ENCODE measurements at places on chromosomes 7 and 10.

DNA sequence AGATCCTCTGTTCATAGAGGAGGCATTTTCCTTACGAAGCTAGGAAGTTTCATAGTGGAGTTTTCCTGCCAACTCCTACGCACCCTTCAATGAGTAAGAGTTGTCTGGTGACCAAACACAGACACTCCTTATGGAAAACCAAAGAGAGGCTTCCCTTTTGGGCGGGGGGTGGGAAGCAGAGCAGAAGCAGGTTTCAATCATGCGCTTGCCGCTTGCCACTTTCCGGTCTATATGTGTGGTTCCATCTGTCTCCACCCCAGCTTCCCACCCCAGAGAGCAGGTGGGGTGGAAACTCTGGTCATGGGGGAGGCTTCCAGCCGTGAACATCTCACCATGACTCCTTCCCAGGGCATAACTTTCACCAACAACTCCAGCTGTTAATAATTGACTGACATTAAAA, 68.8 kb upstream of the GRB10 start:
- DNase-seq, result no peak

DNA sequence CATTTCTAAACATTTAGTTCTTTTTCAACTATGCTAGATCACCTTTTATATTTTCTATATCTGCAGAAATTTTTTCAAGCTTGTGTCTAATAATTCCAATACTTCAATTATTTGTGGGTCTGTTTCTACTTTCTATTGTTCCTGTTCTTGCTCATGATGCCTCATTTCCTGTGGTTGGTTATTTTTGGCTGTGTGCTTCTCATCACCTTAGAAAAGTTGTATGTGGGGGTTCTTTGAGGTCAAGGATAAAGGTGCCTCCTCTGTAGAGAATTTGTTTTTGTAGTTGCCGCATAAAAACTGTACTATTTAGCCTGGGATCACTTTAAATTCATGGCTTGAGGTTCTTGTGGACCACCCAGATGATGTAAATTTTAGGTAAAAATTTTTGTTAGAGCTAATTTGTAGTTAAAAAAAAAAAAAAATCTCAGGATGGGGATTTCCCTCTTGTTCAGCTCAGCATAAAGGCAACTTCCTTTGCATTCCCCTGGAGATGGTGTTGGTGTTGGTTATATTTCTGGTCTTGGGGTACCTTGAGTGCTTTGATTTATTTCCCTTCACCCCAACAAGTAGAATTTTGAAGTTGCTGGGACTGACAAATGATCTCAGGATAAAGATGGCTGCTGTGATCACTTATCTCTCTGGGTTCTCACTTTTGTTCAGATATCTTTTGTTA, 27.0 kb upstream of the JAZF1 start:
- no peak for DNase-seq

DNA sequence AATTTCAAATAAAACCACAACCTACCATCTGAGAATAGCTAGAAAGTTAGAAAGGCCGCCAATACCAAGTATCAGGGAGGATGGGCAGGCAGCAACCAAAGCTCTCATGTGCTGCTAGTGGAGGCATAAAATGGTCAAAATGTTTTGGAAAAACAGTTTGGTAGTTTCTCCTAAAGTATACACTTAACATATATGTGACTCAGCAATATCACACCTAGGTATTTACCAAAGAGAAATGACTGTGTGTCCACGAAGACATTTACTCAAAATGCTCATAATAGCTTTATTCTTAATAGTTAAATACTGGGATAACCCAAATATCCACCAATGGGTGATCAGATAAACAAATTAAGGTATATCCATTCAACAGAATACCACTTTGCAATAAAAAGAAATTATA, 14.3 kb downstream of the RHEB start:
- no peak for DNase-seq

DNA sequence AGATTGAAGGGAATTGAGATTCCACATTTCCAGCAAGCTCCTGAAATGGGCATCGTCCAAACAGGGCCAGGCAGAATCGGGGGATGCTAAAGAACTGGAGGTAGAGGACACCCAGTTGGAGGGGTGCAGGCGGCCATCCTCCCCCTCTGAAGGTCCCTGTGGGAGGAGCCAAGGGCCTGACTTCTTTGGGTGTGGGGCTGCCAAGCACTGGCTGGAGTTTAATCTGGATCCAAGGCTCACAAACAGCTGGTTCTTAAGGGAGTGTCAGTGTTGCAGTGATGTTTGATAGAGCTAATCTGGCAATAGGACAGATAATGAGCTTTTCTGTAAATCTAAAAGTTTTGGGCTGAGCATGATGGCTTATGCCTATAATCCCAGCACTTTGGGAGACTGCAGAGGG, 20.8 kb downstream of the TSPAN14 start:
- no peak for DNase-seq

GRCh38 chr10:69321039-69321715, 42.9 kb downstream of the HK1 start:
- DNase-seq, result no peak

DNA sequence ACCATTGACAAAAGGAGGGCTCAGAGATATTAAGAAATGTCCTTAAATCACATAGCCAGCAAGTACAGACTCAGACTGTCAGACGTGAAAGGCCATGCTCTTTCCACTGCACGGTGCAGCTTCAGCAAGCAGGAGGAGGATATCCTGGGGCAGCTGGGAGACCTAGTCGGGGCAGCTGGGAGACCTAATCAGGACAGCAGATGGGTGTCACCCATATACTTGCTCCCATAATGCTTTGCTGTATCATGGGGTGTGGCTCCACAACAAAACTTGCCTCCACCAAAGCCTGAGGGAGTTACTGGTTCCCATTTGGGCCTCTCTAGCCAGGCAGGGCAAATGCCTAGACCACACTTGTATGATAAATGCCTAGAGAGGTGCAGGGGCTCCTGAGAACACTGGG, 55.4 kb downstream of the GRID1 start:
- DNase-seq, result no peak

- no peak for DNase-seq
These were observed 599.6 kb upstream of the POT1 start for GRCh38 chr7:125529249-125529648.

DNA sequence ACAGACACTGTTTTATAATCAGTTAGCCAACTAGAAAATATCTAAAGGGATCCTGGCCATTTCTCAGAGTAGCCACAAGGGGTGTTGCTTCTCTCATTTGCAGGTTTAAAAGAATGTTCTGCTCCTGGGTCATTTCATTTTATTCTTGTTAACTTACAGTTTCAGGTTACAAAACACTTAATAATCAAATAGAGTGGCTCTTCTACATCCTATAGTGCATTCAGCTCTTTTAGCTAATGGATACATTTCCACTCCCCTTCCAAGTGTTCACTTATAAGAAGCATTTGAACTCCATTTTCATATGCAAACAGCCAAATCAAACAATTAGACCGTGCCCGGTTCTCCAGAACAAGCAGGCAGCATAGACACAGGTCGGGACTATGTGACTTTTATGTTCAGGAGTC, 117.5 kb downstream of the TRIL start:
- DNase-seq, result no peak

- DNase-seq, result no peak
These were observed 7.4 kb upstream of the CRYGN start for GRCh38 chr7:151447312-151447711.

GRCh38 chr10:69217119-69217754, 2.9 kb upstream of the HKDC1 start:
- no peak for DNase-seq

DNA sequence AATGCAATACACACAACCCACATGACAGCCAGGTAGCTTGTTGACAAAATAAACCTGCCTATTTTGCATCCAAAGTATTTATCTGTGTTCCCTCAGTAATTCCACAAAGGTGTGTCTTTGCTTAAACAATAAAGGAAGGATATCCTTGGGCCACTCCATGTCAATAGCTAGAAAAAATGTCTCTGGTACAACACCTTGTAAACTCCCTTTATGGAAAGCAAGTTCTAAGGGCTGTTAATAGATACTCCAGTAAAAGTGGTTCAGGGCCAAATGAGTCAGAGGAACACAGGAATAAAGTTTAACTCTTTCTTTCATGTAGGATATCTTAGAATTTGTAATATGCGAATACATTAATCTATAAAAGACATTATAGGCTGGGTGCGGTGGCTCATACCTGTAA, 96.9 kb upstream of the LRRTM3 start:
- DNase-seq, result no peak

DNA sequence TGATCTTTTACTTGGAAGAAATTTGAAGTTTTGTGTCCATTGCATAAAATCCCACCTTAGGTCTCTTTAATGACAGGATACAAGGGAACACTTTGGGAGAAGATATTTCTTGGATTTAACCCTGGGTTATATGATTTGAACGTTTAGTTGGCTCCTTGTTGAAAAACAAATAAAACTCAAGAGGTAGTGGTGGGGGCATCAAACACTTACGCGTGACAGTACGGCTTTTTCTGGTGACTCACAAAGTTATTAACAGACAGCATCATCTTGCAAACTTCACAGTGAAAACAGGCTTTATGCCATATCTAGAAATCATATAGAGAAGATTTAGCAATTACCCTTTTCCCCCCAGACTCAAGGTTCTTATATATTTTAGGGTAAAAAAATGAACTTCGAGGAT, 699 bp downstream of the NRAP start:
- DNase-seq, result no peak

DNA sequence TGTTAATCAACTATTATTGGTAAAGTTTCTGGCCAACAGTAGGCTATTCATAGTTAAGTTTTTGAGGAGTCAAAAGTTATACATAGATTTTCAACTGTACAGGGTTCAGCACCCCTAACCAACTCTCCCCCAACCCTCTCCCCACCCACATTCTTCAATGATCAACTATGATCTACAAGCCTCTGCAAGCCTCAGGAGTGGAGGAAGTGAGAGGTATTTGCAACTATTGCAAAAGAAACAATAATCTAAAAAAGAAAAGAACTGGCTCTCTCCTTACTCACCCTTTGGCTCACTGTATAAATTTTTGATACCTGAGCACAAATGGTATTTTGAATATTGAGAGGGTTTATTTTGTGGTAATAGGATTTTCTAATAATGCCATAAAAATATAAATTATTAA, 179.8 kb downstream of the IPMK start:
- no peak for DNase-seq

DNA sequence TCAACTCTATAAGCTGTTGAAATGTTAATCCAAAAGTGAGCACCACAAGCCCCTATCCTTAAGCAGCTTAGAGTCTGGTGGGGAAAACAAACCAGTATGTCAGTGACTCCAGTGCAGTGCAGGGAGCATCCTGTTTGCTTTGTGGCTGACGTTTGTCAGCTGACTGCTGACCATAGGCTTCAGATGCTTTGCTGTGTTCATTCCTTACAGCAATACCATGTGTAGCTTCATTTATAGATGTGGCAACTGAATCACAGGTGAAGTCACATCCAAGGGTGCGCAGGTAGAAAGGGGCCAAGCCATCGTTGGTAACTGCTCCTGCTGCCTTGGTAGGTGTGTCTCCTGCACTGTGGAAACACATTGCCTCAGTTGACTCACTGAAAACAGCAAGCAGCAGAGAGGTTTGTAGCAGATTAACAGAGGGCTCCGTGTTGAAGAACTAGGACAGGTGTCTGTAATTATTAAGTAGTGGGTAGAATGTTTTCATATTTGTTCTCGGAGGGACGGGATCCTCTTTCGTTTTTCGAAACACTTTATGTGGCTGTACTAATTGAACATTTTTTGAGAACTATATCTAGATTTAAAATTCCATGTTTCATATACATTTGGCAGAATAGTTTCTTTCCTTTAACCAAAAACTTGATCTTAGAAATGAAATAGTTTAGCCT, 2.0 kb downstream of the INSIG1 start:
- DNase-seq, result no peak

GRCh38 chr7:85806321-85806720, 619.5 kb upstream of the SEMA3D start:
- DNase-seq, result no peak

- DNase-seq, result no peak
These were observed 224.9 kb upstream of the TMEM229A start for GRCh38 chr7:124257638-124258308.

GRCh38 chr7:81294897-81295515, 376.2 kb upstream of the SEMA3C start:
- no peak for DNase-seq

- DNase-seq, result no peak
These were observed 100.8 kb downstream of the SGMS1 start for GRCh38 chr10:50522908-50523307.

GRCh38 chr10:35336084-35336831, at the start of gene CCNY:
CCNY (plus strand) TSS chr10:35336509; CDS start chr10:35337054, 545 bp downstream.
- DNase-seq, result peak; percentile 74

DNA sequence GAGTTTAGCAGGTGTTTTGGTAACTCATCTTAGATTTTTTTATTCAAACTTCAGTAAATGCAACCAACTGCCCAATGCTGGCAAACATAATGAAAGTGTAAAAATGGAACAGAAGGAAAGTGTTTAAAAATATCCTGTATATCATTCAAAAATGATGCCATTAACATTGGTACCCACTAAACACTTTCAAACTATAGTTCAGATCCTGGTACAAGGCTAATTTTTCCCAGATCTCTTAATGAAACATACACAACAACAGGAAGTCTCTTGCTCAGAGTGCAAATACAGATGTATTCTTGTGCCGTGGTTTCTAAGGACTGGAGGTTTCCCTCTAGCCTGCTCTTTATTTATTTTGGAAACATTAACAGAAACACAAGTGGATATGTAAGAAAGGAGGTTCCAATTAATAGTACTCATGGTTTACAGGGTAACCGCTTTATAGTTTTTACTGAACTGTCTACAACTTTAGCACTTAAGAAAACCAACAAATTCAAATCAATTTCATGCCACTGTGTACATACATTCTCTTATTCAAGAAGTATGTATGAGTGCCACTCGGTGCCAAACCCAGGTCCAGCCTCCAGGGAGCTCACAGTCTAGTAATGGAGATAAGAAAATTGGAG, 176.0 kb upstream of the AKR1E2 start:
- no peak for DNase-seq

GRCh38 chr7:50331564-50332208, 27.2 kb downstream of the IKZF1 start:
- DNase-seq, result no peak

DNA sequence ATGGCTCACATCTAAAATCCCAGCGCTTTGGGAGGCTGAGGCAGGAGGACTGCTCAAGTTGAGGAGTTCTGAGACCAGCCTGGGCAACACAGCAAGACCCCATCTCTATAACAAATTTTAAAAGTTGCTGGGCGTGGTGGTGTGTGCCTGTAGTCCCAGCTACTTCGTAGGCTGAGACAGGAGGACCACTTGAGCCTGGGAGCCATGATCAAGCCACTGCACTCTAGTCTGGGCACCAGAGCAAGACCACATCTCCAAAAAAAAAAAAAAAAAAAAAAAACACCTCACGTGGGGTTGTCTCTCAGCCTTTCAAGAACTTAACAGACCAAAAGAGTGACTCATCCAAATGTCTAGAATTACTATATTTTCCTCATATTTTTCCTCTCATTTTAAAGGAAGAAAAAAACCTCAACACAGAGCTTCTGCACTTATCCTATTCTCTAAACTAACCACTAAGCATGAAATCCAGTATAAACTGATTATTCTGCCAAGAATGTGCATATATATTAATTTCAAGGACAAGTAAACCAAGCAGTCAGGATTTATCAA, 46.3 kb downstream of the CUL2 start:
- no peak for DNase-seq

GRCh38 chr10:89078724-89079672, 88.4 kb downstream of the FAS start:
- DNase-seq, result no peak

Data from T-helper 2 cell (primary cell).